ENCODE measurements at places on chromosomes 11 and 22.

DNA sequence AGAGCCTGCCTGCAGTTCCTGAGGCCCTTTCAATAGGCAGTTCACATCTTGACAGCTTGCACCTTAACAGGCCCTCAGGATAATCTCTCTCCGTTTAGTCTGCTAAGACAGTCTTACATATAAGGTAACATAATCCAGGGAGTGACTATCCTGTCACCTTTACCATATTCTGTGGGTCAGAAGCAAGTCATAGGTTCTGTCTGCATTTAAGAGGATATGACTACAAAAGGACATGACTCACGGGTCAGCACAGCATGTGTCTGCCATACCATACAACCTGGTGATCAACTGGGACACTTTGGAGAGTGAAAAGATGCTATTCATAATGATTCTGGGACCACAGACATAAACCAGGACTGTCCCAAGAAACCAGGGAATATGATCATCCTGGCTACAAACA lies 611.1 kb downstream of the SOX6 start:
- DNase-seq: no peak

DNA sequence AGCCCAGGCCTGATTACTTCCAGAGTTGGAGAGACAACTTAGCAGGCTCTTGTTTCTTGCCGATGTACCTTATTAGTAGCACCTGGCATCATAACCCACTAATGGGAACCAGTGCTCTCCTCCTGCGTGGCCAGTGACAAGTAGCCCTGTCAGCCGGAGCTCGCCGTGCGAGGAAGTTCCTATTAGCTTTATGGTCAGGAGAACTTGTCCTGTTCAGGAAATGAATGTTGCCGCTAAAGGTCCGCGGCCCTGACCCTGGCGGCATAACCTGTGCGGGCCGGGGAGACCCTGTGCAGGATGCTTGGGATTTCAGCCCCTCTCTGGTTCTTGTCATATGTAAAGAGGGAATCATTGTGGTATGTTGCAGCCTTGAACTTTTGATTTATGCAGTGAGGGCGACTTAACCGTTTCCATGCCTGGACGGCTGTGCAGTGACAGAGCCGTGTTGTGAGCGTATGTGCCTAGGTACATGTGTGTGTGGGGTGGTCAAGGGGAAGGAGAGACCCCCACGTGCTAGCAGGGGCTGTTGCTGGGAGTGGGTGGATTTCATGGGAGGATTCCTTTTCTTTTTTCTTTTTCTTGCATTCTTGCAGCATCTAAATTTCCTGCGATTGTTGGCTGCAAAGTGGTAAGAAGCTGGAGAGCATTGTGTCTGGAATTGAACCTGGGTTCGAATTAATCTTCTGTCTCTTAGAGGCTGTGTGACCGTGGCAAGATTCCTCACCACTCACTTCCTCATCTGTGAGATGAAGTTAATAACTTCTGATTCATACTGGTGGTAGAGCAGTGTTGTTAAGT lies 15.2 kb downstream of the ZBTB16 start:
- no peak for DNase-seq

- no peak for DNase-seq
These were observed 270.7 kb upstream of the SYN3 start for GRCh38 chr22:33328789-33329296.

DNA sequence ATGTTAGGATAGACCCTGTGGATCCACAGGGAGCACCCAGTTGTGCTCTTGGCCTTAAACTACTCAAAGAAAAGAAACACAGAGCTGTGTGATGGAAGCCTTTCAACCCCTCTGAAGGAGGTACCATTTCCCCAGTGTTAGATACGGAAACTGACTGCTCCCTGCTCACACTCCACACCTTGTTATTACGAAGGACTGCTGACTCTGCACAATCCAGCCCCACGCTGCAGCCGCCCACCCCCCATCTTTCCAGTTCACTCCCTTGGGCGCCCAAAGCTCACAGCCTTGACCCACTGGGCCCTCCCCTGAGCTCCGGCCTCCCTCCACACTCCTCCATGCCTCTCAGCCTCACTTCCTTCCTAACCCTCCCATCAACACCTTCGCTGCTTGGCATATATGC lies 75.5 kb downstream of the EFCAB6 start:
- no peak for DNase-seq

GRCh38 chr11:115194802-115195110 lies 309.5 kb downstream of the CADM1 start:
- no peak for DNase-seq

DNA sequence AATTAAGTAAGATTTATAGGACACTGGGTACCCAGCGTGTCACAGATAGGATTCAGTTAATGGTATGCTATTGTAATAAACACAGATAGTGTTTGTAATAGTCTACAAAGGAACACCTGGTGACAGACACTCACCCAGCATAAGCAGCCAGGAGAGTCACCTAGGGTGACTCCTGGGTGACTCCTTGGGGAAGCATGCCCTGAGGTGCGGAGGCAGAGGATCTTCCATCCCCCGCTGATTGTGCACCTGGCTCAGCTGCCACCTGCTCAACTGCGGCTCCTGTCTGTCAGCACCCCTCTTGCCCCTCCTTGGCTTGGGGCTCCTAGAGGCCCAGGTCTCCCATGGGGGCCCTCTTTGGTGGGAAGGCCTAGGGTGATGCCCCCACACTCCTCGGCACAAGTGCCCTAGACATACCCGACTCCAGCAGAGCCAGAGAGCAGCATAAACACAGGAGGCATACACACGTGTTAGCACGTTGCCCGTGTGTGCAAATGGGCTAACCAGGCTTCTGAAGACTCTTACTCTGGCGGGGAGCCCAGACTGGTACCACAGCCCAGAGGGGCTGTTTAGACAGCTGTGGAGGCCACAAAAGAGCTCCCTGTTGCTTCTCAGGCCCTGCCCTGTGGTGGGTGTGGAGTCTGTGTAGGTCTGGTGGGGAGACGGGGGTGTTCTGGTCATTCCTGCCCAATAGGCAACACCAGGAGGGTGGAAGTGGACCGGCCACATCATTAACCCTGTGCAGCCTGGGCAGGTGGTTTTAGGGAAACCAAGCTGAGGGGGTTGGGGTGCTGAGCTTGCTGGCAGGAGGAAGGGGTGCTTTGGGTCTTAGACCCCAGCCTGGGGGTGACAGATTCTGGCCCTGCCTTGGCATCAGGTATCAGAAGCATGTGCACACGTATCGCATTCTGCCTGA lies 3.0 kb downstream of the INPPL1 start:
- no peak for DNase-seq
